ENCODE measurements at places on chromosomes 1 and 21. TPM values are rescaled to one million over a fixed set of nuclear protein-coding genes. Genes with fewer than 3 reads are reported as not detected.

DNA sequence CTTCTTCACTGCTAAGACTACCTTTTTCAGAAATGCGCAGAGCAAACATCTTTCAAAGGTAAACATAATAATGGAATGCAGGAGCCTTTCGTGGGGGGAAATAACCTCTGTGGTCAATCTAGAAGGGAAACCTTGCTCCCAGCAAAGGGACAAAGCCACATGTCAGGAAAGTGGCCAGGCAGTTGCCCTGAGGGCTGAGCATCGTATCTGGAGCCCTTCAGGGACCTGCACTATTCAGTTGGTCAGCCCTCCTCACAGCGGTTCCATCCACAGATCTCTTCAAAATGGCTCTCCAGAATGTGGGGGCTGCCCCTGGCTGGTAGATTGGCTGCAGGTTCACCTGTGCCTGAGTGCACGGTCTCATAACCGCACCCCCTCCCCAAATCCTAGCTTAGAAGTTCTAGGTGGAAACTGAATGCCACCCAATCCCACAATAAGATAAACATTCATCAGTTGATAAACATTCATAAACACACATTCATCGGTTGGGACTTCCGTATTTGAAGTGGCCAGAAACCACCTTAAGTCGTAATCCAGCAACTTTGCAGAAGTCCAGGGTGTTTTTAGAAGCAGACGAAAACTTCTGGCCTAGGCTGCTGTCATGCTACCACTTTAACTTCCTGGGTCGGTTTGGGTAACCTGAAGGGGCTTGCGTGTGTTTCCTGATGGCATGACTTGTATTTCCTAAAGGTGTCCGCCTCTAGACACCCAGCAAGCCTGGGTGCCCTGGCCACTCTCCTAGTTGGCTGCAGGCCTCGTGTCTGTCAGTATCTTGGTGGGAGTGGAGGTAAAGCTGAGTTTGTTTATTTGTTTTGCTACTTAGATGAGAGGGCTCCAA, 50.5 kb downstream of the RASSF5 start:
- peak; percentile 61 for DNase-seq

- peak; percentile 34 for DNase-seq
Observed at GRCh38 chr1:21781815-21782348, 1.1 kb downstream of the USP48 start.

CLEC20A gene
- total RNA-seq, result not detected

SYF2 gene
- 31.0 TPM for total RNA-seq

All from PC-3 (cell line).